Caki2 (cell line): ENCODE measurements at places on chromosomes 12 and 14.

- no peak for DNase-seq
Observed at GRCh38 chr14:98182393-98183055, 1089.5 kb downstream of the BCL11B start.

- DNase-seq, result peak; percentile 7
Observed at GRCh38 chr12:44696542-44696941, 179.6 kb downstream of the NELL2 start.

DNA sequence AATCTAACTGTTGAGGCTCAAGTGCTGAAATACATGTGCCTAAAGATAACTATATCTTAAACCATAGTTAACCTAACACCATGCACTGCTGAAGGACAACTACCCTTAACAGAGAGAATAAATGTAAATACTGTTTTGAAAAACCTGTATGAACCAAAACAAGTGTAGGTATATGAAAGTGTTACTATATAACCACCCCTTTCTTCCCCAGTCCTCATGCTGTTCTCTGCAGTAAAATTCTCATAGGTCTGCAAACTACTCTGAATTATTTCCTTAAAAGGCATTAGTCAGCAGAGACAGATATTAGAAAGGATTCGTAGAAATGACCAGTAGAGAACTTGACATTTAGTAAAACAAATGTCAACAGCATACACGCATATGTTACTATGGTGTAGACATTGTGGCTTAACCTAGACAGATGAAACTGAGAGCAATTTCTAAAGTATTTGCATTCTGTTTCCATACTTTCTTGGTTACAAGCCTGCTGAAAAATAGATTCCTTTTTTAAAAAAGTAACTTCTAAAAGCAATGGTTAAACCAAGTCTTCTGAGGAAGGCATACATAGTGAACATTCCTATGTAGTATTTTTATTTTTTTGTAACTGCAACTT, 13.9 kb downstream of the CSRP2 start:
- DNase-seq, result no peak

DNA sequence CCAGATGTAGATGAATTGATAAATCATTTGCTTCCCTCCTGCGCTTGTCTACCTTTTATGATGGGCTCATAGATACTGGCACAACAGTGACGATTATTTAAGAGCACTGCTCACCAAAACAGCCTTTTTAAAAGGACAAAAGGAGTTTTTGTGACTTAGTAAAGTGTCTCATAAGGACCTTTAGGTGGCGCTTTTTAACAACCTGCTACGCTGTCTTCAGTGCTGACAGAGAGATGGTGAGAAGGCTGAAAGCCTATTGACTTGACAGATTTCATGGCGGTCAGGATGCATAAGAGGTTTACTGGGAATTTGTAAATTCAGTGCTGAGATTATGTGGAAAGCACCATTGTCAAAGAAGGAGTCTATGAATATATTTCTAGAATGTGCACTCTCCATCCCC, 87.6 kb downstream of the SLC15A5 start:
- DNase-seq, result no peak

GRCh38 chr14:73802431-73803188, 49.0 kb upstream of the PTGR2 start:
- no peak for DNase-seq
